ENCODE measurements at places on chromosomes 11 and 22.

DNA sequence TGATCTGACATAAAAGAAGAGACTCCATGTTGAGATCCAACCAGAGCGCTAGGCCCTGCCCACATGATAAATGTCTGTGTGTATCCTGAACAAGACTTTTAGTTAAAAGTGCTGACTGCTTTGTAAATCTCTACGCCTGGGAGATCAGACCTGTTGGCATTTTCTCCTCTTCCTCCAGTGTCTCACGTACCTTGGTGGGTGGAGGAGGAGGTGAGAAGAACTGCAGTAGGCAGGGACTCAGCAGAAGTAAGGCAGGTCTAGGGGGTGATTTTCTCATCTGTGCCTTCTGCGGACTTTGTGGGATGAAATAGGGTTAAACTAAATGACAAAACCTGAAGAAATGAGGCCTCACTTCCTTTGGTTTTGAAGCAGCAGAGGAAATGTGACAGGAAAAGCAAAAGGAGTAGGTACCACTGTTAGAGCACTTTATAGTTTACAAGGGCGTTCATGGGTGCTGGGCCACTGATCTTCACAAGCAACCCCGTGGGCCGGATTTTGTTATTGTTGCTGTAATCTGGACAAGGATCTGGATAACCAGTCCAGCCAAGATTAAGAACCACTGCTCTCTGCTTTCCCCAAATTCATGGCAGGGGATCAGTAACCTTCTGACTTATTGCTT, 36.7 kb upstream of the PLET1 start:
- DNase-seq = no peak

DNA sequence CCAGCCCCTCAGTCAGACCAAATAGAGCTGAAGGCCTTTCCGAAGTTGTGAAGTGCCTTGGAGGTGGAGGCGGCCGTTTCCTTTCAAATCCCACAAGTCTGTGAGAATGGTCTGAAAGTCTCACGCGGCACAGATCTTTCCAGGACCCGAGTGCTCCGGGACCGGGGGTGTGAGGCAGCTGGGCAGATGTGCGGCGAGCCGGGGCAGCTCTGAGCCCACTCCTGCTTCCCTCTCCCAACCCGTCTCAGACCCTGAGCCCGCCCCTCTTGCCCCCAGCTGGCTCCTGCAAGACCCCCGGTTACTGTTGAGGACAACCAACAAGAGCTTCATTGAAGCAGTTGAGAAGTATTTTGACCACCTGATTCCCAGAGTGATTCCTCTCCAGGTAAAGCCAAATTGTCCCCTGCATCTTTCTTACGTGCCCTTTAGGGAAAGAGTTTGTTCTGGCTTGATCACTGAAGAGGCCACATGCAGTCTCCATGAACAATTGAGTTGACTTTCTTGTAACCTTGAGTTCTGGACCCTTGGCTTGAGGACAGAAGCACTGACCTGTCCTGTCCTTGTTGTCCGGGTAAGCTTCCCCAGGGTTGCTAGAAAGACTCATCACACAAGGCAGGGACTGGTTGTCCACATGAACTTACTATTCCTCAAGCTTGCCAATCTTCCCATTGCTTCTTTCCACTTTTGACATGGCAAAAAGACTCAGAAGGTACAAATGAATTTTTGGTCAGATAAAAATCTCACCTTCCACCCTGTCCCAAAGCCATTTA, 7.5 kb downstream of the GLB1L3 start:
- DNase-seq = no peak

DNA sequence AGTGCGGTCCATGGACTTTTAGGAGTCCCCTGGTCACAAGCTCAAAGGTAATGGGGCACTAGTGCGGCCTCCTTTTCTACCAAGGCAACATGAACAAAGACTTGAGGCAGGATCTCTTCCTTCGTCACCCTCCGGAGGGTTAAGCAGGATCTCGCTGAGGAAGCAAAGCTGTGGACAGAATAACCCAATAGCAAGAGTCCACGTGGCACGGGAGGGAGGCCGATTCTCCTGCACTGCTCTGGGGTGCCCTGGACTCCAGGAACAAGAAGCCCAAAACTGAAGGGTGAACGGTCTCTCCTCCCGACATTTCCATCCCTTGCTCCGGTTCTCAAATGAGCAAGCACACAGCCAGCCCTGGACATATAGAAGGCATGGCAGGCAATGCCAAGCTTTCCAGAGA, 20.7 kb downstream of the MYH9 start:
- DNase-seq = no peak

DNA sequence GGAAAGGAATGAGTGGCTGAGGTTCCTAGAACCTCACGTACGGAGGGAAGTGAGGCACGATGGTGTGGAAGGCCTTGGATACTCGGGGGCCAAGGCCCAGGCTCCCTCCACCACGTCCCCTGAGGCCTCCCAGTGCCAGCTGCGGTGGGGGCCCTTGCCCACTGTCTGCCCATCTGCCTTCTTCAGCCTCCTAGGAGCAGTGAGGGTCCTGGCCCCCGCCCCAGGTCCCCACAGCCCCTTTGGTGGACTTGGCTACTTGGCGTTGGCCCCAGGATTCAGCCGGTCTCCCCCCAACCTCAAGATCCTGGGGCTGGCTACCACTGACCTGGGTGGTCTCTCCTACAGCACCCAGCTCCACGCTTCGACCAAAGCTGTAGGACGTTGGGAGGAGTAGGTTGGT, 373.6 kb downstream of the TBC1D22A start:
- DNase-seq = no peak

DNA sequence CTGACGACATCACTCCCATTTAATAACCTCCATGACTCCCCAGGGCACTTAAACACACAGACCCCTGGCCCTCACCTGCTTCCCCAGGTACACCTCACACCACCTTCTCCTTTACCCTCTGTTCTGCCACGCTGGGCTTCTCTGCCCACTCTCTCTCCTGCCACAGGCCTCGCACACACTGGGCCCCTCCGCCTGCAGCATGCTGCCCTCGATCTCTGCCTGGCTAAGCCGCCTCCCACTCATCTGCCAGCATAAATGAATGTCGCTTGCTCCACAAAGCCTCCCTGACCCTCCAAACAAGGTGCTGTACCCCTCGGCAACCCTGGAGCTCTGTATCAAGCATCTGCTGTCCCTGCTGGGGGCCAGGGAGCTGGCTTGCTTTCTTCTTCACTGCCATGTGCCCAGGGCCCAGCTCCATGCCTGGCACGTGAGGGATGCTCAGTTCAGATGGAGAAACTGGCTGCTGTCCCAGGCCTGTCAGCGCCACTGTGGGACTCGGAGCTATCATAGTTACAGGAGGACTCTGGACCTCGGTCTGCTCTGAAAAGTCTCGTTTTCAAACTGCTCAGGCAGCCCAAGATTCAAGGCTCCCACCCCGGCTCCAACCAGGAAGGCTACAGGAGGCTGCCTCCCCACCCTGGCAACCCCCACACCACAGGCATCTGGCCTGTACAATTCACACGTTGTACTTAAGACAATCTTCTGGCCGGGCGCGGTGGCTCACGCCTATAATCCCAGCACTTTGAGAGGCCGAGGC, 11.9 kb downstream of the TTLL1 start:
- DNase-seq = no peak

GRCh38 chr11:70477609-70478008, 79.3 kb downstream of the CTTN start:
- DNase-seq = peak; percentile 33

DNA sequence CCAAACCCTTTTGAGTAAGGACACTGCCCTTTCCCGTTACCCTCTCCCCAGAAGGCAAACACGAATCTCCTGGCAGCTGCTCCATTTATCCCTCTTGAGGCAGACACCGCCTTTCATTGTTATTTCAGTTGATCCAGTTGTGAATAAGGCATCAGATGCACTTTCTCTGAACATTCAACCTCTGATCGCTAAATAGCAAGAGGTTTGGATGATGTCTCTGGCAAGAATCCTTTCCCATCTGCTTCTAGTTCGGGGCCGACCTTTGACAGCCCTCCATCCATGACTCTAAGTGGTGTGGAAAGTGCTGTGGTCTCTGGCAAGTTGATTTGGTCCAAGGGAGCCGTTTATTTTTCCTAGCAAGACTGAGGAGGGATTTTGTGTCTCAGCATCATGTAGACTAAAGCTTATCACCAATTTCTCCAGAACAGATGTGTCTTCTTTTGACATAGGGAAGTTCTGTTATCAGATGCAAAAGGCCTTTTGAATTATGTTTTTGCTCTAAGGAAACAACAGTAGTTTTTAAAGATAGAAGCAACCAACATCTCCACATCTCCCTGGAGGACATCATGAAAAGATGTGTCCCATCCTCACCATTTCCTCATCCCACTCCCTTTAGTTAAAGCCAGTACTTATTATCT, 123.6 kb downstream of the CCDC34 start:
- DNase-seq = peak; percentile 96

DNA sequence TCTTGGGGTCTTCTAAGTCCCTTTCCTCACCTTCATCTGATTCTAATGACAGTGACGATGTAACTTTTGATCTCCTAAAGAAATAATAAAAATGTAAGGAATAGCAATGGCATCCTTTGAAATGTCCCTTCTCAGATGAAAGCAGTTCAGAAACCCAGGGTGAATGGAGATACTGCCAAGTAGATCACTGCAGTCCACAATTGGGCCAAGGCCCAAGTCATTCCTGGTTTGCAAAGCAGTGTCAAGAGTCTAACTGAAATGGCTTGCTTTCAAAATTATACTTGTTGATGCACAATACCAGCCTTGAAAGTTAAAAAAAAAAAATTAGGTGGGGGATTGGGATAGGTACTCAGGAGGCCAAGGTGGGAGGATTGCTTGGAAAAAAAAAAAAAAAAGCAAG, 20.4 kb downstream of the ASCC2 start:
- no peak for DNase-seq

DNA sequence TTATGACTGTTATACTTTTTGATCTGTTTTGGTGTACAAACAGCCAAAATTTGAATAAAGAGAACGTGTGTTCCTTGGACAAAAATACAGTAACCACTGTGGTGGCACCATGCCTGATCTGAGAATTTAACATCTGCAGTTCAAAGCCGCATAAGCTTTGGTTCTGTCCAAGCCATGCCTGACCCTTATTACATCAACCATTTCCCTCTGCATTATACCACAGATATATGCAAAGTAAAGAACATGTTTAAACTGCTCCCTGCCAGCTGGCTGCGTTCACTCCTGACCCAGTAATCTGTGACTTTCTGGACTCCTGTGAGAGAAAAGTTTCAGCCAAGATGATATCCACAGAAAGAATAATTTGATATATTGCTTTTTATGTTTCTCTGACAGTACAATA, 890.5 kb upstream of the ANO3 start:
- peak; percentile 78 for DNase-seq

DNA sequence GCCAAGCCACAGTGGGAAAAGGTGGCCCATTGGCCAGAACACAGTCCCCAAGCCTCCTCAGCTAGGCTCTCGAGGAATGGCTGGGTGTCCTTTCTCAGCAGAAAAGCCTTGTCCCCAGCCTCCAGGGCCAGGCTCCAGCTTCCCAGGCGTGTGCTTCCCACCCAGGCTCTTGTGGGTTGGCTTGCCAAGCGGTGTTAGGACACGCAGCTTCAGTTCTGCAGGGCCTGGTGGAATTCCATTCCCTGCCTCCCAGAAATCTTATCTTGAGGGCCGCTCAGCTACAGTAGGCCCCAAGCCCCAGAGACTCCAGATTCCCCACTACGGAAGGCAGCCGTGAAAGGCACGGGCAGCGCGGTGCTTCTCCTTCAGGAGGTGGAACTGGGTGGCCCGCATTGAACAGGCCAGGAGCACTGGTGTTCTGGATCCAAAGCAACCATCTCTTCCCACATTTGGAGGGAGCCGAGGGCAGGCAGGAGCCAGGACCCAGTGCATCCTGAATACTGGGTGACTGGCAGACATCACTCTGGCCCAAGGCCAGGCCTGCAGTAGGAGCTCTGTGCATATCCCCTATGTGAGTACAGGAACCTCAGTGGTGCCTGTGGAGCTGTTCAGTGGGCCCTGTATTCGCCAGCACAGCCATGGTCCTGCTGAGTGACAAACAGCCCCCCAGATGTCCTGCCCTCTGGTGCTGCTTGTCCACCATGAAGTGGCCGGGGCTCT, 16.7 kb upstream of the KCNQ1OT1 start:
- DNase-seq = peak; percentile 50

- no peak for DNase-seq
These were observed 16.6 kb downstream of the FGF3 start for GRCh38 chr11:69802590-69802989.

GRCh38 chr11:61904539-61905048, 12.8 kb downstream of the RAB3IL1 start:
- no peak for DNase-seq

DNA sequence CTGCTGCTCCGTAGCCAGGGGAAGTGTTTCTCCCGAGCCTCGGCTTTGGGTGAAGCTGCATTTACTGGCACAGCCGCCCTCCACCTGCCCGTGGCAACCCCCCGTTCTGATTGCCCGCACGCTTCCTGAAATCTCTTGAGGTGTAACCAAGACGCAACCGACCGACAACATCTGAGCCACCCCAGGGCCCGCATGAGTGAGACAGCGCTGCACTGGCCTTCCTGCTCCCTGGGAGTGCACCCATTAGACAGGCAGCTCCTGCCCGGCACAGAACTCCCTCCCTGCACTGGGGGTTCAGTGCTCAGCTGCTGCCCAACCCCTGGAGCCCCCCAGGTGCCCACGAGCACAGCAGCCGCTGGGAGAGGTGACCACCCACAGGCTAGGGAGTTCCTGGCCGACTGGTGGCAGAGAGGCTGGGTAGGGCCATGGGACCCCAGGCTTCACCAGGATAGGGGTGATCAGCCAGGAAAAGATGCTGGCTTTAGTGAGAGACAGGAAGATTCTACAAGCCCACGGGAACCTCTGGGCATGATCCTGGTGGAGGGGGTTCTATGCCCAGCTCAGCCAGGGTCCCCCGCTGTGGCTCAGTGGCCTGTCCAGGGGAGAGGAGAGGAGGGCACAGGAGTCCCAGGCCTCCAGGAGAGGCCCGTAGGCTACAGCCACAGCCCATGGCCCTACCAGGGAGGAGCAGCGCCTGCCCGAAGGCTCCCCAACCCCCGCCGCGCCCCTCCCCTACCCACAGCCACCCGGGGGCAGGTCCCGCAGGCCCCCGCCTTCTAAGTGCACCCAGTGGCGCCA, 14.6 kb downstream of the PLXNB2 start:
- no peak for DNase-seq

DNA sequence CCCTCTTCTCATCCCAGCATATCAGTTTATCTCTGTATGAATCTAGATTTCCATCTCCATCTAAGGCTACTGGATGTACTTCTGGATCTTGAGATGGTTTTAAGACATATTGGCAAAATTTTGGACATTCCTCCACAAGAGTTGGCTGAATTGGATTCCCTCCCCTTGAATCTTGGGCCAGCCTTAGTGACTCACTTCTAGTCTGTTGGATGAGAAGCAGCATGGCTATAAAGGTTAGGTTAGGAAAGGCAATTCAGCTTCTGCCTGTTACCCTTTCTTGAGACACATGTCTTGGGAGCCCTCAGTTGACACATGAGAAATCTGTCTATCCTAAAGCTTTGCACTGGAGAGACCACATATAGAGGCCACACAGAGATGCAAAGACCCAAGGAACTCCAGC, 73.0 kb upstream of the PGR start:
- DNase-seq = no peak

- DNase-seq = no peak
These were observed 713.9 kb downstream of the BRD1 start for GRCh38 chr22:49113758-49114157.

All from muscle of leg (tissue), 16 donors.